Activated naive CD8-positive, alpha-beta T cell treated with anti-CD3 and anti-CD28 coated beads, Interleukin-2, amount 50 U/mL, for 16 hours (primary cell): ENCODE measurements at places on chromosomes 16 and 17.

- no peak for DNase-seq
Measured at GRCh38 chr17:68459037-68459639, 1.8 kb upstream of the WIPI1 start.

DNA sequence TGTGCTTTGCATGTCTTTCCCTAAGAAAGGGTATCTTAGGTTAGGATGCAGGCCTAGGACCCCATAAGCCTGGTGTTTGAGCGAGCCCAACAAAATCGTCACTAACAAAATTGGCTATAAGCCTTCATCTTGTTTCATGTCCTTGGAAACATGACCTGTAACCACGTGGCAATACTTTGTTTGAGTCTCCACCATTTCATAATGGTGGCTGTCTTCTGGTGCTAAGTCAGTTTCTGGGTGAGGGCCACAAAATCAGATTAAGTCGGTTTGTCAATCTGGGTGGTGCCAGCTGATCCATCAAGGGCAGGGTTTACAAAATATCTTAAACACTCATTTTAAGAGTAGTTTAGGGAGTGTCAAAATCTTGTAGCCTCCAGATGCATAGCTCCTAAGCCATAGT, 33.0 kb downstream of the C16orf54 start:
- DNase-seq = no peak

DNA sequence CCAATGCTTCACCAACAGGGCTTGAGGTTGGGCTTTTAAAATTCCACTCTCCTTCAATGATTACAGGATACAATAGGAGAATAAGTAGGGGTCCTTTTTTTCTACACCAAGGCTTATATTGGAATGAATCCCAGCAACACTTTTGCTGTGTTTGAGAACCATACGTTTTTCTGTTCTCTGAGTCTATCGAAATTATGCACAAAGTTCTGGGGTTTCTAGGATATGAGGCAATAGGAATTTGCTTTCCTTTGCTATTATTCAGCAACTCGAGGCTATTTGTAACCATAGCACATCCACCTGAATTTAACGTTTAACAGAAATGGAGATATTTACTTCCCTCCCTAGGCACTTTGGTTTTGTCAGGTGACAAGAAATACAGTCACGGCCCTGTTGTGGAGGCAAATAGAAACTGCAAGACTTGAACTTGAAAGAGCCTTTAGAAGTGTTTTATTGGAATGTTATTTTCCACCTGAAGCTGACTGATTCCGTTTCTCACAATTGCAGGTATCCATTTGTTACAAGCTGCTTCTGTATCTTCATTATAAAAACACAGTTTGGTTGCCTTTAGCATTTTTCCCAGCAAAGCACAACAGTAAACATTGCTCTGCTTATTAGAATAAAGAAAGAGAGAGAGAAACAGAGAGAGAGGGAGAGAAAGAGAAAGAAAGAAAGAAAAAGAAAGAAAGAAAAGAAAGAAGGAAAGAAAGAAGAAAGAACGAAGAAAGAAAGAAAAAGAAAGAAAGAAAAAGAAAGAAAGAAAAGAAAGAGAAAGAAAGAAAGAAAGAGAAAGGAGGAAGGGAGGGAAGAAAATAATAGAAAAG, 109.6 kb downstream of the HS3ST3A1 start:
- DNase-seq = no peak

- DNase-seq = no peak
Measured at GRCh38 chr17:51120357-51120738, 320 bp downstream of the SPAG9 start.

GRCh38 chr17:56540836-56541235, 52.7 kb upstream of the NOG start:
- no peak for DNase-seq

DNA sequence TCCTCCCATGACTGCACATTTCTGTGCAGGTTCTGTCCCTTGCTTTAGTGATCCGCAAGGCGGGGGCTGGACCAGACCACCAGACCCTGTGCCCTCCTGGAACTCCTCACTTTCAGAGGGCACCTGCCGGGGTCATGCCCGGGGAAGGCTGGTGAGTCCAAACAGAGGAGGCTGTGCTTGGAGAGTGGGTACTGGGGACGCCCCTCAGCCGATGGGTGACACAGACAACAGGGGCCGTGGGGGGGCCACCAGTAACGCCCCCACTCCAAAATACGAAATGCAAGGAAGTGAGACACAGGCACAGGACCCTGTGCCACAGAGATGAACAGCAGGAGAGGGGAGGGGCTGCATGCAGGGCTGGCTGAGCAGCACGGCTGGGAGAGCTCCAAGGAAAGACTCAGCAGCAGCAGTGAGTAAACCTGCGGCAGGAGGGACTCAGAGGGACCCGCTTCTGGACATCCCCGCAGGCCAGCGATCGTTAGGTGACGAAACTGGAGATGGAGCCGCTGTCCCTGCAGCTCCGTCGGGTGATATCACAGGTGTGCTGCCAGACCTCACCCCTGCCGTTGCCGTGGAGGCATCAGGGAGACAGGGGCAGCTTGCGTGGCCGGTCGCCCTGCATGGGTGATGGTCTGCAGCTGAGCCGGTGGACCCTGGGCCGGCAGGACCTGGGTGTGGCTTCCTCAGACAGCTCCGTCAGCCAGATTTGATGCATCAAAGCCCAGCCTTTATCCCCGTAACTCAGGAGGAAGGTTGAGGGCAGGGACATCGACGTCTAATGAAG, 71.2 kb upstream of the GNG13 start:
- no peak for DNase-seq

DNA sequence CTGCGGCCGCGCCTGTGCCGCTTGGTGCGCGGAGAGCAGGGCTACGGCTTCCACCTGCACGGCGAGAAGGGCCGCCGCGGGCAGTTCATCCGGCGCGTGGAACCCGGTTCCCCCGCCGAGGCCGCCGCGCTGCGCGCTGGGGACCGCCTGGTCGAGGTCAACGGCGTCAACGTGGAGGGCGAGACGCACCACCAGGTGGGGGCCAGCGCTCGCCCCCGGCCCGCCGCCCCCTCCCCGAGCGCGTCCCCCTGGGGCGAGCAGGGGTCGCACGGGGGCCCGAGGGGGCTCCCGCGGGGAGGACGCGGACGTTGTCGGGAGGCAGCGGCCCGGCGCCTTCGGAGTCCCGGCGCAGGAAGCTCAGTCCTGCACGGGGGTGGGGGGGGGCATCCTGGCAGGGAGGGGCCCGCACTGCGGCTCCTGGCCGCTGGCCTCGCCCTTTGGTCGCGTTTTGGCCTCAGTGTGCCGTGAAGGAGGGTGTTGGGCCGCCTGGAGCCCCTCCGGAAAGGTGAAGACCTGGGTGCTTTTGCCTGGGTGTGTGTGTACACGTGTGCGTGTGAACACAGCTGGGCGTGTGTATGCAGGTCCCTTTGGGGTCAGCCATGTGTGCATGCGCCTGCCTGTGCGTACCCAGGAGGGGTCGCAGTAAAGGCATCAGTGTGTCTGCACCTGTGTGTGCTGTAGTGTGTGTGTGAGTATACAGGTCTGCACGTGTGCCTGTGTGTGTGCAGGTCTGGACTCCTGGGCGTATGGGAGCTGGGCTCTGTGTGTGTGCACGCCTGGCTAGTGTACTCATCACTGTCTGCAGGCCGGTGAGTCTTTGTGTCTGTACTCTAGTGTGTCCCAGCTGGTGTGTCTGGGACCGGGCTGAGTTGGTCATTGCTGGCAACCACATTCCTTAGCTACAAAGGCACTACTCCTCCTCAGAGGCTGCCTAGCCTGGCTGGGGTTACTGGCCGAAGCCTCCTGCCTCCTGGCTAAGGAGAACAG, 615 bp downstream of the NHERF2 start:
- no peak for DNase-seq

- DNase-seq = no peak
Measured at GRCh38 chr16:75627851-75628250, 4.8 kb upstream of the ADAT1 start.

- no peak for DNase-seq
Measured at GRCh38 chr16:56389554-56389953, 35.8 kb downstream of the AMFR start.

DNA sequence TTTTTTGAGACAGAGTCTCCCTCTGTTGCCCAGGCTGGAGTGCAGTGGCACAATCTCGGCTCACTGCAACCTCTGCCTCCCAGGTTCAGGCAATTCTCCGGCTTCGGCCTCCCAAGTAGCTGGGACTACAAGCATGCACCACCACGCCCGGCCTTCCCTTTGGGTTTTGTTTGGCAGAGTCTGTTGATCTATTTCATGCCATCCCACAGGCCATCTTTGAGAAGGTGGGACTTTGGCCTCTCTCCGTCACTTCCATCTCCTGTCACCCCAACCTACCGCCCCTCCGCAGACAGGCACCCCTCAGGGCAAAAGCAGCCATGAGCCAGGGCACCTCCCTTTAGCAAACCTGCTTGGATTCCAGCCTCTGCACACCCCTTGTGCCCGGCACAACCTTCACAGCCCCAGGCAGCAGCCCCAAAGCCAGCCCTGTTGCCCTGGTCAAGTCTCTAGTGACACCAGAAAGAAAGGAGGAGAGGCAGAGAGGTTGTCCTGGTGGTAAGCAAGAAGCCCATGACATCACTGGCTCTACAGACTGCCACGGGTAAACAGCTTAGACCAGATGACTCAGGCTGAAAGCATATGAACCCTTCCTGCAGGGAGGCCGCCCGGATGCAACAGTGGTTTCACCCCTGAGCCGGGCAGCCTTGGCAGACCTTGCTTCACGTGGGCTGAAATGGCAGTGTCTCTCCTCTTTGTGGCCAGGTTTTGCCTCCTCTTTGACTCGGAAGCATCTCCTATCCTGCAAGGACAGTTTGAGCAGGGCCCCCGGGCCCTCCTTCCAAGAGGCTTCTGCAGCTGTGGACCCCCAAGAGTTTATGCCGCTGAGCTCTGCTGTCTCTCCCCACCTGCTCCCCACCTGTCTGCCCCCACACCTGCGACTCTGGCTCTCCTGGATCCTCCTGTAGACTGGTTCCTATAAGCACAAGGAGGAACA, 8.1 kb upstream of the TIMP2 start:
- no peak for DNase-seq

DNA sequence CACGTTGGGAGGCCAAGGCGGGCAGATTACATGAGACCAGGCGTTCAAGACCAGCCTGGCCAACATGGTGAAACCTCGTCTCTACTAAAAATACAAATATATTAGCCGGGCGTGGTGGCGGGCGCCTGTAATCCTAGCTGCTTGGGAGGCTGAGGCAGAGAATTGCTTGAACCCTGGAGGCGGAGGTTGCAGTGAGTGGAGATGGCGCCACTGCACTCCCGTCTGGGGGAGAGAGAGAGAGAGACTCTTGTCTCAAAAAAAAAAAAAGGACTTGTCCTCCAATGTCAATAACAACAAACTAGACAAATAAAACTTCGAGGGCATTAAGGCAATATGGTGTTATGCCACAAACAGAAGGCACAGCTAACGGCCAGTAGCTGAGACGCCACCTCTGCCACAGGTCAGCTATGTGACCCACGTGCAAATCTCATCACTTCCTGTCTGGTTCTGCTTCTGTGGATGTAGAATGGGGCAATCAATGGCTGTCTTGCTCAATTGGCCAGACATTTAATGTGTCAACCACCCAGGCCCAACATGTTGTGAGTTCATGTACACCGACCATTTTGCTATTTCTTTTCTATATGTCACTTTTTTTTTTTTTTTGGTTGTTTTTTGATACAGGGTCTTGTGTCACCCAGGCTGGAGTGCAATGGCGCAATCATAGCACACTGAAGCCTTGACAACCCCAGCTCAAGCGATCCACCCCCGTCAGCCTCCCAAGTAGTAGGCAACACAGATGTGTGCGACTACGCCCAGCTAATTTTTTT, 834 bp upstream of the TXNDC11 start:
- no peak for DNase-seq

DNA sequence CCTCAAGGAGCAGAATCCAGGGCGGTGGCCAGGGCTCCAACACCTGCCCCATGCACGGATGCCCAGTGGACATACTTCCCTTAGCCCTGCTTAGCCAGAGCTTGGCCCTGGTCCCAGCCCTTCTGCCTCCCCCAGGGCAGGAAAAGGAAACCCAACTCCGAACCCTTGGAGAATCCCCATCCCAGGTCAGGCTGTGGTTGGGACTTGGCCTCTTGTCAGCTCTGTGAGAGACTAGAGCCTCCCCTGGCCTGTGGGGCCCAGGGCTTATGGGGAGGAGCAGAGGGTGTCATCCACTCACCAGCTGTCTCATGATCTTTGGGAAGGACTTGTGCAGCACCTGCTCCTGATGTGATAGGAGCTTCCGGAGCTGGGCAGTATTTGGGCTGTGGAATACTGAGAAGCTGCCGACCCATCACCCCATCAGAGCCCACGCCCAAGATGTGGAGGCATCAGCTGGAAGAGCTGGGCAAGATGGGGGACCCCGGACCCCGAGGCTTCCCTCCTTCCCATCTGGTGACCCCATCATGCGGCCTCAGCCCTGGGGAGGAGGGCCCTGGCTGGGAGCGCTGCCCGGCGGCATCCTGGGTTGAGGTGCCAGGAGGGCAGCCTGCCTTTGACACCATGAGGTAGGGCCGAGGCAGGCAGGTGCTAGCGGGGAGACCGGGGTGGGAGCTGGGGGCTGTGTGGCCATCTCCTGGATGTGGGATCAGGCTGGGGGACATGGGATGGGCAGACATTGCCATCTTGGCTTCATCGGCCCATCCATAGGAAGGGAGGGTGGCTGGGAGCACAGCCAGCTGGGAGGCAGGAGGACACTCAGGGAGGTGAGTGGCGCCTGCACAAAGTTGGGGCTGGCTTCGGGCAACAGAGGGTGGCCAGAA, 45.1 kb downstream of the TNFRSF13B start:
- DNase-seq = no peak

- no peak for DNase-seq
Measured at GRCh38 chr16:56868175-56868574, 3.2 kb downstream of the SLC12A3 start.

GRCh38 chr16:79334127-79334526, 266.4 kb downstream of the MAF start:
- DNase-seq = no peak

GRCh38 chr17:45106096-45106495, 26.2 kb downstream of the PLCD3 start:
- no peak for DNase-seq

DNA sequence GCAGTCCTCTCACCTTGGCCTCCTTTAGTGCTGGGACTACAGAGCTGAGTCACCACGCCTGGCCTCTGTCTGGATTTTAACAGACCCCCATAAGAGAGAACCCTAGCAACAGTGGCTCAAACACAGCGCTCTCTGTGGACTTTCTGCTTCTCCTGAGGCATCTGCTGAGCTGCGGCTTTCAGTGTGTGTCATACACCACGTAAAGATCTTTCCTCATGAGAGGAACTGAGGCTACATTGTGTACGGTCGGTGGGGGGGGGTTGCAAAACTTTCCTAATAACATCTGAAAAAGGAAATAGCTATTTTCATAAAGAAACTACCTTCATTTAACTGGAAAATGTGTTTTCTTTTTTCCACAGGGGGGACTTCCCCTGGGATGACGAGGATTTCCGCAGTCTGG, 32.9 kb downstream of the DEF8 start:
- no peak for DNase-seq

DNA sequence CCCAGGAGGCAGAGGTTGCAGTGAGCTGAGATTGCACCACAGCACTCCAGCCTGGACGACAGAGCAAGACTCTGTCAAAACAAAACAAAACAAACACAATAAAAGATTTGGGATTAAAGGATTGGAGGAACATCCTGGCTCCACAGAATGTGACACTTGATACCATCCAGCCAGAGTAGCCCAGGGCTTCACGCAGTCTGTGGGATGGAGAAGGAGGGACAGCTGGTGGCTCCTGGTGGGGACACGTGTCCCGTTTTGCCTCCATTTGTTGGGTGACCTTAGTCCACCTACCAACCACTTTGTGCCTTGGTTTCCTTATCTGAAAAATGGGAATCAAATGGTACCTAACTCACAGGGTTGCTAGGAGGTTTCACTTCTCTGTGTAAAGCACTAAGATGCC, 12.4 kb upstream of the CYB561 start:
- no peak for DNase-seq

GRCh38 chr16:61836804-61837393, 199.3 kb downstream of the CDH8 start:
- DNase-seq = no peak

- DNase-seq = no peak
Measured at GRCh38 chr16:68779891-68780290, 42.8 kb downstream of the CDH1 start.
